ENCODE measurements at places on chromosomes 13 and 19.
A peak's percentile ranks its signal among the peaks of the same experiment; 100 is the strongest.

- no peak for DNase-seq
Observed at GRCh38 chr19:30371960-30372824, at the start of gene ZNF536. Gene ZNF536, plus strand, starts transcription at chr19:30372384. Its CDS starts 71,179 bp downstream, at chr19:30443563.

DNA sequence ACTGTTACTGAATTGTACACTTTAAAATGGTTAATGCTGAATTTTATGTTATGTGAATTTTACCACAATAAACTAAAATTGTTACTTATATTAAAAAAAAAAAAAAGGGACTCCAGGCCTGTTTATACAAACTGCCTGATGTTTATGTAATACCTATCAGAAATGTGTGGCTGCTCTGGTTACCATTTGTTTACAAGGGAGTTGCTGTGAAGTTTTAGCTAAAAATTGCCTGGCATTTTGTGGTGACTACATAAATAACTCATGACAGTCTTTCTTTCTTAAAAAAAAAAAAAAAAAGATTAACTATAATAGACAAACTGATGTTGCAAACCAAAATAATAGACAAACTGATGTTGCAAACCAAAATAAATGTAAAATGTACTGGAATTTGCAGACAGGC is 71.8 kb downstream of the CDADC1 start:
- DNase-seq = peak; percentile 46

DNA sequence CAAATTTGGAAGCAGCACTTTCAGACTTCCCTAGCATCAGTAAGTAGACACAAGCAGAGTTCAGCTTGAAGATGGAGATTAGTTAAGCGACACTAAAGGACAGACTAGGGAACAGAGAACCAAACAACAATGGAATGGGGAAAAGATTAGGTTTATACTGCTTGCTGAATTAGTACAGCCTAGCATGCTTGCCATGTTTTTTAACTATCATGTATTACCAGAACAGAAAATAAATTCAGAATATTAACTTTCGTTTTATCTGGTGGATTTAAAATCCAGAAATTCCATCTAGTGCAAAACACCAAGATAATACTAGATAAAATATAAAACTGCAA is 451.5 kb upstream of the SLC10A2 start:
- no peak for DNase-seq

DNA sequence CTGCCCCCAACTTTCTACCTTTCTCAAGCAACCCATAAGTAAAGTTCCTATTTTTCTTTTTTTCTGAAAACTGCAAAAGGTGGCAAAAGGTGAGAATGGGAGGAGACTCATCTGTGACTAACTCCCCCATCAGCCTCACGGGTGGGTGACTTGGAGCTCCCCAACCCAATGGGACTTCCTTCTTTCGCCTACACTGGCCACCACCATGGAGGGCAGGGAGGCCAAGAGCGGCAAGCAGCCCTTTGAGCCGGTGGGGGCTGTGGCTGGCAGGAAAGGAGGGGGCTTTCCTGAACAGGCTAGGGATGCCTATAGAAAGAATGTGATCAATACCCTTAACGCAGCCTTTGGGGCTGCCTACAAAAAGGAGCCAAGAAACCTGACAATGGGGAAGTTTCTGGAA is 16.5 kb downstream of the IRS2 start:
- no peak for DNase-seq

GRCh38 chr13:27593267-27593666 is 27.1 kb downstream of the LNX2 start:
- no peak for DNase-seq

DNA sequence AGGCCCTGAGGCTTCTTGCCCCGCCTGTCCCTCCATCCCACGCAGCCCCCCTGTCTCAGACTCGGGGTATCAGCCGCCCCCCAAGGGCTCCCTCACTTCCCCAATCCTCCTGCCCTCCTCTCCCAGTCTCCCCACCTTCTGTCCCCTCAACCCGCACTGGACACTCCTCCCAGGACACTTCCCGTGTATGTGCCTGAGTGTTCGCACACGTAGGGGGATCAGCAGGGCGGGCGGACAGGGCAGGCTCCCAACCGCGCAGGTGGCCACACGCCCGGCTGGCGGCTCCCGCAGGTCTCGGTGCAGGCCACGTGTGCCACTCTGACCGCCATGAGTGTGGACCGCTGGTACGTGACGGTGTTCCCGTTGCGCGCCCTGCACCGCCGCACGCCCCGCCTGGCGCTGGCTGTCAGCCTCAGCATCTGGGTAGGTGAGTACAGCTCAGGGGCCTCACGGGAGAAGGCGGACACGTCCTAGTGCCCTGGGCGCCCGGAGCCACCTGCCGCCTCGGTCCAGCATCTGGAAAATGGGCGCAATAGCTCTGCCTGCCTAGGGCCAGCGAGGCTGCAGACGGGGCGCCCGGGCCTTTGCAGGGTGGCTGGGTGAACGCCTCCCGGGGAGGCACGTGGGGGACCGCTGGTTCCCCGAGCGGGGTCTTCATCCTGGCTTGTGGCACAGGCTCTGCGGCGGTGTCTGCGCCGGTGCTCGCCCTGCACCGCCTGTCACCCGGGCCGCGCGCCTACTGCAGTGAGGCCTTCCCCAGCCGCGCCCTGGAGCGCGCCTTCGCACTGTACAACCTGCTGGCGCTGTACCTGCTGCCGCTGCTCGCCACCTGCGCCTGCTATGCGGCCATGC is 2.3 kb downstream of the KISS1R start:
- DNase-seq = no peak

DNA sequence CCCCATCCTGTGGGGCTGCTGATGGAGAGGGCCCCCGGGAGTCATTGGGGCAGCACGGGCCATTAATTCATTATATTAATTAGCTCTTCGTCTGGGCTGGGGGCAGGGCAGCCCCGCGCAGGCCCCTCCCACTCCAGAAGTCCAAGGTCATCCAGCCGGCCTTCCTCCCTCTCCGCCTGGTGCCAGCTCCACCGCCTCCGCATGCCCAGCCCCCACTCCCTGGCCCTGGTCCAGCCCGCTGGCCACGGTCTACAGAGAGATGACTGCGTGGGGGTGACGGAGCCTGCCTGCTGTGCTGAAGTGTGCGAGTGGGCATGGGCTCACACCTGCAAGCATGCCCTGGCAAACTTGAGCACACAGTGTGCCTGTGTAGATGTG is 8.8 kb downstream of the IGLON5 start:
- DNase-seq = no peak

DNA sequence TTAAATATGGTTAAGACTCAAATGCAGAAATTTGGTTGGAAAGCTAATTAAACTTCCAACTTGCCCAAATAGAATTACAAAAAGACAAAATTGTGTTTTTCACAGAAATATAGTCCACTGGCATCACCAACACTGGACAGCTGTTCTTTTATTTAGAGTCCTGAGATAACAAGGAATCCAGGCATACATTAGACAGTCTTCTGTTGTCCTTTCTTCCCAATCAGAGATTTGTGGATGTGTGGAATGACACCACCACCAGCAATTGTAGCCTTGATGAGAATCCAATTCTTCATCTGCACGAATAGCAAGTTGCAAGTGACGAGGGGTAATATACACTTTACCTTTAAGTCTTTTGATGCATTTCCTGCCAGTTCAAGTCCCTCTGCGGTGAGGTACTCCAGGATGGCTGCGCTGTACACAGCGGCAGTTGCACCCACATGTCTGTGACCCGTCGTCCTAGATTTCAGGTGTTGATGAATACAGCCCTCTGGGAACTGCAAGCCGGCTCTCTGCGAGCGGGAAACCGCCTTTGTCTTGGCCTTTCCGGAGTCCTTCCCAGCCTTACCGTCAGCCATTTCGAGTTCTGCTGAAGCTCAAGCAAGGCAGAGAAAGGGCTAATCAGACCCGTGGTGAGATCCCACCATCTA is 14.7 kb downstream of the UBAC2 start:
- DNase-seq = no peak

GRCh38 chr19:12293777-12294248 is 870 bp downstream of the ZNF44 start:
- DNase-seq = peak; percentile 60

DNA sequence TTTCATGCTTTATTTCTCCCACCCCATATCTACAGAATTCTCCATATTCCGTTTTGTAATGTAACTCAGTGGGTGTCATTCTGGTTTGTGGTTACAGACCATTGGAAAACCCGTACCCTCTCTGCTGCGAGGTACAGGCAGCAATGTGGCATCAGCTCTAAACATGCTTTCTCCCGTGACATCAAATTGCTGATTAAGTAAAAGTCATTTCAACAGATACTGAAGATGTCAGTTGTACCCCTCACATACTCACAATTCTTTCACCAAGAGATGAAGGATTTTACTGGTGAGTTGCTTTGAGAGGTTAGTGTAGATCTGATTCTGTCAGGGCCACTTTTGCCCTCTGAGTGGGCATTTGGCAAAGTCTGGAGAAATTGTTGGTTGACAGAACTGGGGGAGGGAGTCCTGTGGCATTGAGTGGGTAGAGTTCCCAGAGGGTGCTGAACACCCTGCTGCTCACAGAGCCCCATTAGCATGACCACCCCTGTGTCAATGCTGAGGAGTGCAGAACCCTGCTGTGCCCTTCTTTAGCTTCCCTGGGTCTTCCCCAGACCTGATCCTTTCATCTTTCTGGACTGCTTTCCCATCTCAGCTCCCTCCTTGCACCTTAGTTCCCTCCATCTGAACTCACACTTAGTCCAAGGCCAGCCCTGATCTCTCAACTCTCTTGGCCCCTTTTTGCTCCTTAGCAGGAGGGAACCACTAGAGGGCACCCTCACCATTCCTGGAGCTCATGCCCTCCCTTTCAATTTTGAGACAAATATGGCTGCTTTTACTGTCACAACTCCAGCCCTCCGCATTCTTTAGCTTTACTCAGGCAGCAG is 39.9 kb upstream of the CEACAM8 start:
- DNase-seq = peak; percentile 41

DNA sequence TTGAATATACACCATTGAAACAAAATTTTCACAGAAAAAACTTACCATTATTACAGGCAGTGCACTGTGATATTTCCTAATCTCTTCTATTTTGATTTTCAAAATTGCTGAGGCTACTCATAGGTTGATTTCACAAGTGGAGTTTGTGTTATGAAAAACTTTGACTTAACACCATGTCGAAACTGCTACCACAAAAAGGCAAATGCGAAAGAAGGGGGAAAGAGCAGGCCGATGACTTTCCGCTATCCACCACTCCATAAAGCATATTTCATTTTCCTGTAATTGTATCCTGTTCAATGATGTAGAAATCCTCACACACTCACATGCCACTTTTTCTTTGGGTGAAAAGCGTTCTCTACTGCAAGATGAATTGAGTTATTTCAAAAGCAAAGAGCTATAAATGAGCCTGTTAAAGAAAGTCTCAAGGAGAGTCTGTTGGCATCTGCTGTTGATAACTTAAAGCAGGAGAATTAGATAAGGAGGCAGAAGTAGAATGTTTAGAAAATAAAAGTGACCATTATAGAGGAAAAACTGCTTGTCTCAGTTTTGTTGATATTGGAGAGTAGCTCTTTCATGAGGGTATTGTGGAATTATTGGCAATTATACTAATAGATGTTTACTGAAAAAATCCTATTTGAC is 18.8 kb downstream of the KL start:
- DNase-seq = no peak

All from fibroblast of pulmonary artery (primary cell).